ENCODE measurements at places on chromosomes 6 and 20.

- DNase-seq = no peak
These were observed 412.8 kb upstream of the NRSN1 start for GRCh38 chr6:23713211-23713610.

DNA sequence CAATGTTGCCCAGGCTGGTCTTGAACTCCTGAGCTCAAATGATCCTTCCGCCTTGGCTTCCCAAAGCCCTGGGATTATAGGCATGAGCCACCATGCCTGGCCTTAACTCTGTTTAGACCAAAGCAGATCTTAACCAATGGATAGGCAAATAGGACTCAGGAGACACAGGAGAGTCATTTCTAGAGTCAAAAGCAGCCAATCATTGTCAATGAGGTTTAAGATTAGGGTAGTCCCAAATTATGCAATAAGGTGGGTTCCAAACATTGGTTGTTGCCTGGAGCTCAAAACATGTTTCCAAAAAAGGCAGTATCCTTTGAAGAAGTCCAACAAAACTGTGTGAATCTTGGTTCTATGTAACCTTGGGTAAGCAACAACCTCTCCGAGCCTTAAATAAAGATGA, 95.7 kb upstream of the JARID2 start:
- DNase-seq = no peak

DNA sequence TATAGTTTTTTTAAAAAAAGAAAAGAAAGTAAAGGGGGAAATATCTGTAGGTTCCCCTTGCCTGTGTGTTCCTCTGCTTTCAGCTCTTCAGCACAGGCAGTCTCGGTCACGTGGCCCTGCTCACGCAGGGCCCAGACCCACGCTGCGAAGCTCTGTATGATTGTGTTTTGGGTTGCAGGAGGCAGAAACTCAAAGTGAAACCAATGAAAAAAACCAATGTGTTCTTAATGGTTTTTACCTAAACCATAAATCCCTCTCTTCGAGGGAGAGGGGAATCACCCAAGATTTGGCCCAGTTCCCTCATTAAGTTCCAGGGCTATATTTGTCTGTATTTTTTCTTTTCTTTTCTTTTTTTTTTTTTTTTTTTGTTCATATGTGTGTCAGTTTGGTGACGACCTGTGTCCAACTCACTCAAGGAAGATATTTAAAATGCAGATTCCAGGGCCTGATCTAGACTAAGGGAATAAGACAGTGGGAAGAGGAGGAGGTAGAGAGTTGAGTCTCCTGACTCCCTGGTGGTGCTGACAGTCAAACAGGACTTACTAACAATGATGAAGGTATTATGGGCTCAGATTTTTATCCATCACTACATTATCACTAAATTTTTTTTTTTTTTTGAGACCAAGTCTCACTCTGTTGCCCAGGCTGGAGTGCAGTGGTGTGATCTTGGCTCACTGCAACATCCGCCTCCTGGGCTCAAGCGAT, 33.8 kb upstream of the RREB1 start:
- peak; percentile 44 for DNase-seq

DNA sequence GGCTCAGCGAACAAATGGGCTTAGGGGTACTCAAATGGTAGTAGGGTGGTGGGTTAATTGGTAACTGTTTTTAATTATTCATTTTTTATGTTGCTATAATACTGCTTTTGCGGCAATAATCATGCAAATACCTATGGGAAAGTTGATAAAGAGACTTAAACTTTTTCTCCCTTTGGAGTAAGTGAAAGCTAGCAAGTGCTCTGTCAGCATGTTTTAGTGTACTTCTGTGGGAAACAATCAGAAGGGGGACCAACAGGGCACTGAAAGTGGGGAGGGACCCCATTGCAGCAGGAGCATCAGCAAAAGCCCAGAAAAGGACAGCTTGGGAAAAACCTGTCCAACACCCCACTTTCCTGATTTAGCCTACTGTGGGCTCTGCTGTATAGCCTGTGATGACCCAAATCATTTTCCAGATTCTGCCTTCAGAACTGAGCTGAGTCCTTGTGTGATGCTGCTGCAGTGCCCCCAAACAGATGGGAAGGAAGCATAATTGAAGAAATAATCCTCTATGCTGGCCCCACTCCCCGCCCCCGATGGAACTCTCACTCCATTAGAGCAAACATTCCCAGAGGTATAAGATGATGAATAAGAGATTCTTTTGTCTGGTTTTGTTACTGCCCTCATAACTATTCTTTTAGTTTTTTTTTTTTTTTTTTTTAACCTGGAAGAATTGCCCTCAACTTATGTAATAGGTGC, 322.8 kb downstream of the CD83 start:
- no peak for DNase-seq

GRCh38 chr6:15513801-15514711, 148.8 kb downstream of the DTNBP1 start:
- no peak for DNase-seq

DNA sequence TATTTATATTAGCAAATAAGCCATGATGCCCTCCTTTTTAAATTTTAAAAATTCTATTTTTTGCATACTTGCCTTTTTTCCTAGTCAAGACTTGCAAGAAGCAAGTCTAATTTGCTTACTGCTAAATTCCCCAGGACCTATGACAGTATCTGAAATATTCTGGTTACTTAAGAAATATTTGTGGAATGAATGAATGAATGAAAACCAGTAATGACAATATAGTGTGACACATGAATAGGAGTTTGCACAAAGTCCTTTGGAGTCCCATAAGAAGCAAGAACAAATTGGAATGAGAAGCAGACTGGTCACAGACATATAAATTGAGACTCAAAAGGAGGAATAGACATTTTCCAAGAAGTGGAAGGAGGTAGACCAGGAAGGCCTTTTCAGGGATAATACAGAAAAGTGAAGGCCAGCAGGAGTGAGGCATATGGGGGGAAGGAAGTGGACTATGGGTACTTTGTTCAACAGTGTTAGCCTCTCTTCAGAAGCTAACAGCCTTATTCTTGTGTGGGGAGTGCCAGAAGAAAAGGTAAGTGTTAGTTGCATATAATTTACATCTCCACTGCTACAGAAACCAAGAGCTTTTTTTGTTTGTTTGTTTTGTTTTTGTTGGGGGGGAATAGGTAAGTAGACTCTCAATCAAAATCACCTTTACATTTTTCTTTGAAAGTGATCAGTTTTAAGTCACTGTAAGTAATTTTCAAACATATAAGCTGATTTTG, 93.6 kb upstream of the FAM184A start:
- DNase-seq = no peak

DNA sequence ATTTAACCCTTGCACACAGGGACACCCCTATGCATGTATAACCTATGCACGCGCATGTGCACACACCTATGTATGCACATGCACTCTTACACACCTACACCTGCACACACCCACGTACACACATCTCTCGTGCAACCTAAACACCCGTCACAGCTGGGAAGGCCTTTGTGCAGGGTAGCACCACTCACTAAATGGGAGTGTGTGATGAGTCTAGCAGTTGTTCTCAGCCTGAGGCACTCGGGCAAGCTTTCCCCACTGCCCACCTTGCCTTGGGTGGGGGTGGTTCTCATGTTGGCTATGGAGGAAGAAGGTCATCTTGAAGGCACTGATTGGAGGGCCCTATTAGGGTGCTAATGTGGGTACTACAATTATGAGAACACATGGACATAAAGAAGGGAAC, 85.8 kb downstream of the DLL1 start:
- no peak for DNase-seq

GRCh38 chr20:51184289-51184688, 161.4 kb upstream of the KCNG1 start:
- DNase-seq = no peak
